Uterus (tissue), 4 donors: ENCODE measurements at places on chromosomes 16 and 17. TPM values are rescaled to one million over a fixed set of nuclear protein-coding genes. Genes with fewer than 3 reads are reported as not detected.
A peak's percentile ranks its signal among the peaks of the same experiment; 100 is the strongest.

DNA sequence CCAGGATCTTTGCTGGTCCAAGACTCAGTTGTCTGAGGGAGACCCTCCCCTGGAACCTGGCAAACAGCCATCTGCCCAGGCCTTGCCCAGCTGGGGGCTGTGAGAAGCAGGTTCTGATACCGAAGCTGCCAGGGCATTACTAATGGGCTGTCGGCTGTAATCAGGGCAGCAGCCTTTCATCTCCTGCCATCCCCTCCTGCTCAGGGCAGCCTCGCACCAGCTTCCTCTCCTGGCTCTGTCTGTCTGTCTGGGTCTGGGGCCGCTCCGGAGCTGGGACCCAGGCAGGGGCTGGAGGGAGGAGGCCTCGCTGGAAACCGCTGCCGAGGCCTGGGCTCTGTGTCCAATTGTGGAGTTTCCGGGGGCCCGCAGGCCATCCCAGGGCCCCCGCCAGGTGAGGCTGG is 21.6 kb upstream of the BRD7 start:
- H3K27me3 ChIP-seq: no peaks in the 10 kb centered on the region
- H3K27ac ChIP-seq: no peak overlapping the region
- no peak overlapping the region for H3K4me3 ChIP-seq
- no peaks in the 10 kb centered on the region for H3K4me1 ChIP-seq
- no peak for DNase-seq

MTSS2 gene
- 23.9 TPM for total RNA-seq

GRCh38 chr16:24685539-24686432 is 43.7 kb upstream of the TNRC6A start:
- peak; percentile 83 for DNase-seq
- H3K4me1 ChIP-seq: no peaks in the 10 kb centered on the region
- H3K27me3 ChIP-seq: no peaks in the 10 kb centered on the region
- no peak overlapping the region for H3K4me3 ChIP-seq
- no peaks in the 10 kb centered on the region for H3K36me3 ChIP-seq

MYH3 gene
- under 0.01 TPM for total RNA-seq

SPHK1 gene
- total RNA-seq: 15.4 TPM

IL32 gene
- 16.2 TPM for total RNA-seq

GRCh38 chr17:28741358-28742349 is 2.2 kb upstream of the TRAF4 start:
- no peak for DNase-seq
- no peaks in the 10 kb centered on the region for H3K27me3 ChIP-seq
- no peak overlapping the region for H3K4me3 ChIP-seq
